ENCODE measurements at places on chromosomes 6 and 20.

DNA sequence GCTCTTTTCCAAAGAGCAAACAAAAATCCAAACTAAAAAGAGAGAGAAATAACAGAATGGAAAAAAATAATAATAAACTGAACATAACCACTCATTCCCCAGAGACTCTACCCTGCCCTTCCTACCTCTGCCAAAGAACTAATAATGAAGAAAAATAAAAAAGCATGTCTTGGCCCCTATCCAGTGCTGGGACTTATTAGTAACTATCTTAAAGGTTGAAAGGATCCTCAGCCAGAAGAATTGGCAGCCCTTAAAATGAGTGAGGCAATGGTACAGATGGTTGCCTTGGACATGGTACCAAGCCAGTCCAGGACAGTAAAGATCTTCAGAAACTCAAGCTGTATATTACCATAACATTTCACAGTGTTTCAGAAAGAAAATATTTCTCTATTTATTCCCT, 279.3 kb downstream of the HACE1 start:
- no peak for DNase-seq

- no peak for DNase-seq
These were observed 29.0 kb downstream of the OTOR start for GRCh38 chr20:16777126-16777525.

- no peak for DNase-seq
These were observed 470.7 kb downstream of the HTR1B start for GRCh38 chr6:76992553-76992952.

DNA sequence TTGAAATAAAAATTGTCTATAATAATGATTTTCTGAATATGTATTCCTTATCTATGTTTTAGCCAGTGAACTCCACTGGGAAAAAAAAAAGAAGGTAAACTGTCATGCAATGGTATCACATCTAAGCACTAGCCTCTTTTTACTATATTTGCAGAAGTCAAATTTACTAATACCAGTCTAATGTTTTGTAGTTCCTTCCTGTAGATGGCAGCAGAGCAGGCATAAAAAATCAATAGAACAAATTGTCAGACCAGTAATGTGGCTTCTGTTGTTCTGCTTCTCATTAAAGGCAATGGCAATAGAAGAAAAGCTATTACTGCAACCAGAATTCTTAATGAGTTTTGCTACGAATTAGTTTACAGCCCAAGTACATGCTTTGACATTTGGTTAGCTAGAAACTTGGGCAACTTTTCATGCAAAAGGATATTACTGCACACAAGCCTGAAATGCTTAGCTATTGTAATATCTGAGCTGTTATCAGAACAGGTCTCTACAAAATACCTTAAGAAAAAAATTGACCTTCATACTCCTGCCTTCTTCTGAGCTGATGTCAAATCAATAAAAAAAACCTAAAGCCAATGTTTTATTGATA, 476.9 kb downstream of the KHDRBS2 start:
- peak; percentile 22 for DNase-seq

DNA sequence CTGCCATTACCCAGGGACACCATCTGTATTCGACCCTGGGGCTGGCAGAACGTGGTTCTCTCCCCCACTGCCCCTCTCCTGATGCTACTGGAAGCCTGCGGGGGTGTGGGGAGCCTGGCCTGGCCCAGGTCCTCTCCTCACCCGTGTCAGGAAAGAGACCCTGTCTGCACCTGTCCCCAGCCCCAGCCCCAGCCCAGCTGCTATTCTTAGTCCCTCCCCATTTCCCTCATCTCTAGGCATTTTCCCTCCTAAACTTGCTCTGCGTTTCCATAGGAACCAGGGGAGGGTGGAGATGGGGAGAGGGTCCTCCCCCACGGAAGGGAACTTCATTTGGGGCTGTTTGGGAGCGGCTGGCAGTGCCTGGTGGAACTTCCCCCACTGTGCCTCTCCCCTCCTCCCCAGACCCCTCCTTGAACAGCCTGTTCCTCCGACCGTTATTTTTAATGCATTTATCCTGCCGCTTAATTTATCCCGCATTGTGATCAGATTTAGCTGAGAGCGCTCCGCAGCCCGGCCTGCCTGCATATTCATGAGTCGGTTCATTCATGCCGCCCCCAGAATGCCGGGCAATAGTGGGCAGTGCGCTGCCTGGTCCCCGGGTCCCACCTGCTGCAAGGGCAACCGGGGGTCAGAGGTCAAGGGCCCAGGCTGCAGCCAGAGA, 31.8 kb upstream of the DLGAP4 start:
- DNase-seq, result no peak

GRCh38 chr6:110114004-110114403, 65.5 kb downstream of the WASF1 start:
- no peak for DNase-seq

GRCh38 chr6:36692220-36692619, 5.4 kb upstream of the RAB44 start:
- DNase-seq, result peak; percentile 72

- DNase-seq, result no peak
These were observed 49.7 kb downstream of the OR2B2 start for GRCh38 chr6:27862396-27863066.

DNA sequence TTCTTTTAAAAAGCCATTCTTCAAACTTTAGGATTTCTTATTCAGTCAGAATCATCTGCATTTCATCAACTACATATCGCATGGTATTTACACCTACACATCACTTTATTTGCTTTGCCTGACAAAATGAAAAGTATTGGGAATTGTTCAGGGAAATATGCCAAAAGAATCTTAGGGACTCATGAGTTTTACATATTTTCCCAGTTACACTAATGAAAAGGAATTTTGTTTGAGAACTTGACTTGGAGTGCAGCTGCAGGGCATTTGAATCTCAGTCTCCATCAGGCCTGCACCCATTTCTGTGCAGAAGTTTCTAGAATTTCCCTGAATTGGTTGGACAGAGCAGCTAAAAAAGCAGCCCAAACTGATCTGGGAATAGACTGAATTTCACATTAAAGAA, 65.3 kb downstream of the MTHFD1L start:
- DNase-seq, result no peak

DNA sequence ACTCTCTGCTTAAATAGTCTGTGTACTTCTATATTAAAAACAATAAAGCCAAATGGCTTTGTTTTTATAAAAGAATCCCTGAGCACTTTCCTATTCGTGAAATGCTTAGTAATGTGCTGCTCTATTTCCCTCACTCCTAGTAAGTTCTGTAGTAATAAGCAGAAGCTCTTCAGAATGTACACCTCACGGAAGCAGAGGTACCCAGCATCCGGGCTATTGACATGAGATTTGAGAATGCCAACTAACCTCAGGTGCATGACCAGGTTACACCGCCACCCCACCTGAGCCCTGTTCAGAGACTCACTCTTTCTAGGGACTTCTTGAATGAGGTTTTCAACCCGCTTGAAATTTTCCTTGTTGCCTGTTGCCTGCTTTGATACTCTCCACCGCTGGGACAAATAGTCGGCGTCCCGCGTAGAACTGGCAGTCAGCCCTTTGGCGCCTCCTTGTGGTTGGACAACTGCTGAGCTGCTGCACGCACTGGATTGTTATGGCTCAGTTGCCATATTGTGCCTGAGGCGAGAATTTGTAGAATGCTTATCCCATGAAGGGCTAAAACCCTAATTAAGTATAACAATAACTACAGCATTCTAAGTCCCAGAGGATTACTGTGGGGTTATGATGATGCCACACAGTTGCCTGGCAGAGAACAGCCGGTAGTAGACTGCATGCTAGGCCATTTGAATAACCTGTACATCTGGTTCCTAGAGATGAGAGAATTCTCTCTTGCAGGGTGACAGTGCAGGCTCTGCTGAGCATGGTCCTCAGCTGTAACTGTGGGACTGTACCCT, 95.4 kb downstream of the KHDC1L start:
- DNase-seq, result peak; percentile 85

DNA sequence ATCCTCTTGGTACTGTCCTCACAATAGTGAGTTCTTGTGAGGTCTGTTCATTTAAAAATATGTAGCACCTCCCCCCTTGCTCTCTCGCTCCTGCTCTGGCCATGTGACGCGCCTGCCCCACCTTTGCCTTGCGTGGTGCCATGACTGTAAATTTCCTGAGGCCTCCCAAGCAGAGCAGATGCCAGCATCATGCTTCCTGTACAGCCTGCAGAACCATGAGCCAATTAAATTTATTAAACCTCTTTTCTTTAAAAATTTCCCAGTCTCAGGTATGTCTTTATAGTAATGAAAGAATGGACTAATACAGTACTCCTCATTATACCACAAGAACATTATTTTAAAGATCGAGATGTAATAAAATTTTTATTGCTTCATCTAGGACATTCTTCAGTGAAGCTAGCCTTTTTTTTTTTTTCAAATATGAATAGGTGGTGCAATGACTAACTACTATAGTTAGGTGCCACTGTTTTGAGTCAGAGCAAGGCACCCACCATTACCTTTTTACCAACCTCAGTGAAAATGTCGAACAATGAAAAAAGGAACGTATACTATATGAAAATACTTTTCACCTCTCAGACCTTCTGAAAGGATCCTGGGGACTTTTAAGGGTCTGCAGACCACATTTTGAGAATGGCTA, 191.1 kb upstream of the SGK1 start:
- no peak for DNase-seq

GRCh38 chr20:9137001-9137400, 68.1 kb downstream of the PLCB4 start:
- no peak for DNase-seq

- DNase-seq, result no peak
These were observed 375.8 kb downstream of the QKI start for GRCh38 chr6:163790266-163790840.

DNA sequence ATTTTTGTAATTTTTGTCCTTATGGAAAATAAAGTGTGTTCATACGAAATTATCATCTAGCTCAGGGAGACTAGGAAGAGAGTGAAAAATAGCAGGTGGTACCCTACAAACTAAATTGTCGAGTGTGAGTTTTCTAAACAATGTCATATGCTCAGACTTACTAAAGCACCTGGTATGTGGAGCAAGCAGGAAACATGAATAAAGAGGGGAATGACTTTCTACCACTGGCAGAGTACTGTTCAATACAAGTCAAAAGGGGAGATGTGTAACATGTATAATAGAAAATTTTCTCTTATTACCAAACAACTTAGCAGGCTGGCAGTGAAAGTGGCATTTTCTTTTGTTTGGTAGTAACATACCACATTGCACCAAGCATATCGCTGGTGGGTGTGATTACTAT, 36.1 kb downstream of the CTNNBL1 start:
- DNase-seq, result no peak

DNA sequence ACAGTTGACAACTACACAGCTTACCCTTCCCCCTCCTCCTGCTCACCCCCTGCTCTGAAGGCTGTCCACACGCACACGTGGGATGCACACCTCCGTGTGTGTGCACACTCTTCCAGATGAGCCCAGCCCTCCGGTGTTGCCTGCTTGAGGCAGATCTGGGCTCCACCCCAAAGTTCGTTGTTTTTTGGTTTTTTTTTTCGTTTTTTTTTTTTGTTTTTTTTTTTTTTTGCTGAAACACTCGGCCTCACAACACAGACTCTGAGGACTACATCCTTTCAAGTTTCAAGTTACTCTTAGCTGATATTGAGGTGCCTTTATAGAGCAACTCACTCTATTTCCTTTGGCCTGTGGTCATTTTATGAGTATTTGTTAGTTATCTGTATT, 88.2 kb downstream of the RREB1 start:
- no peak for DNase-seq

DNA sequence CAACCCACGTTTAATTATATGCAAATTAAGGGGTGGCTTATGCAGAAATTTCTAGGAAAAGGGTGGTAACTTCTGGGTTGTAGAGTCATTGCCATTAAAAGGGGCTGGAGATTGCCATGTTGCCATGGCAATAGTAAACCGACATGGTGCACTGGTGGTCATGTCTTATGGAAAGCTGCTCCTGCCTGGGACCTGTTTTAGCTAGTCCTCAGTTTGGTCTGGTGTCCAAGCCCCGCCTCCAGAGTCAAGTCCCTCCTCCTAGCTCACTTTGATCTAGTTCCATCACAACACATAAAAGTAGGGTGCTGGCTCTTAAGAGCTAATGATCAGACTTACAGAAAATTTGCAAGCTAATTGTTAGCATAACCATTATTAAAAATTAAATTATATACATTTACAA, 5.3 kb downstream of the SLC22A2 start:
- no peak for DNase-seq

- no peak for DNase-seq
These were observed 217.5 kb upstream of the THEMIS start for GRCh38 chr6:128118401-128118800.

- peak; percentile 1 for DNase-seq
These were observed 76.6 kb upstream of the HSF2 start for GRCh38 chr6:122322824-122323223.

DNA sequence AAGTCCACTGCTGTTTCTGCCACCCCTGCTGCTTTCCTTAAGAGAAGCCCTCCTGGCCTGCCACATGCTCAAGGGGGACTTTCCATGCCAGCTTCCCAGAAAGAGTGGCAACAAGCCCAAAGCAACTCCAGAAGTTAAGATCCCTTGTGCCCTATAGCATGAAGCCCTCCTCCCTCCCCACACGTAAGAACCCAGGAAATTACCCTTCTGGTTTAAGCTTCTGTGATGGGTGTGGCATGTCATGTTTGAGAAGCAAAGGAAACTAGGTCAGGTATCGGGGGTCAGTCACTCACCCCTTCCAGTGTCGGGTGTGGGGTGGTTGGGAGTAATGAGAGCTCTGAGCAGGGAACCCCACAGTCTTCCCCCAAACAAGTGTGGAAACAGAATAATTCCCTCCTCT, 196.1 kb downstream of the LRFN2 start:
- DNase-seq, result no peak

- DNase-seq, result no peak
These were observed 143.6 kb downstream of the VEGFA start for GRCh38 chr6:43913375-43914271.
